NCI-H226 (cell line): ENCODE measurements at places on chromosomes 6 and 20.

DNA sequence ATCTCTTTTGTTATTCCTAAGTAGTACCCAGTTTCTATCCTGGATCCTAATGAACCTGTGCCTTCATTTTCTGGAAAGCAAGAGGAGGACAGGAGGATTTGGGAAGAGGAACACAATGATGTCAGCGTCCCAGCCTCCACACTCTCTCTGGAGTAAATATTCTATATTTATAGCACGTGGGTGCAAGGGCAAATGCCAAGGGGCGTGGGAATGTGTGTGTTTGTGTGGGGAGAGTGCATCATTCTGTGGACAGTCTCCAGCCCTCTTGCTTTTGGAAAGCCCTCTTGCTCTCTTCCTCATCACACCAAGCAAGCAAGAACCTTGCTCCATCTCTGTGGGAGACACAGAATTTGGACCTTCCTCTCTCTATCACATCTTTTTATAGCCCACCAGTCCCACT, 103.2 kb upstream of the EMILIN3 start:
- DNase-seq = no peak

- DNase-seq = no peak
Measured at GRCh38 chr6:113480616-113481015, 376.5 kb upstream of the MARCKS start.

DNA sequence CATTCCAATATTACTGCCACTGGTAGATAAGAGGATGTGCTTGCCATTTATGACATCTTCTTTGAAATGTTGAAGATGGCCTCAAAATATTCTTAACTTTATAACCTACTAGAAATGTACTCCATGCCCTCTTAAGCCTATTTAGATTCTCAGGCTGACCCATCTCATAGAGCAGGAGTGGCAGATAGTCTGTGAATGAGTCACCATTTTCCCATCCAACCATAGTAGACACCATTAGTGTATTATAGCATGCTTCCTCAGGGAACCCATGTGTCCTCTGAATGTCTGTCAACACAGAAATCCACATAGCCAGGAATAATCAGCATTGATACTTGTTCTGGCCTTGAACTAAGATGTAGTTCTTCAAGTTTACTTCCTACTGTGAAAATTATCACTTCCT, 150.2 kb downstream of the IMPG1 start:
- peak; percentile 58 for DNase-seq

DNA sequence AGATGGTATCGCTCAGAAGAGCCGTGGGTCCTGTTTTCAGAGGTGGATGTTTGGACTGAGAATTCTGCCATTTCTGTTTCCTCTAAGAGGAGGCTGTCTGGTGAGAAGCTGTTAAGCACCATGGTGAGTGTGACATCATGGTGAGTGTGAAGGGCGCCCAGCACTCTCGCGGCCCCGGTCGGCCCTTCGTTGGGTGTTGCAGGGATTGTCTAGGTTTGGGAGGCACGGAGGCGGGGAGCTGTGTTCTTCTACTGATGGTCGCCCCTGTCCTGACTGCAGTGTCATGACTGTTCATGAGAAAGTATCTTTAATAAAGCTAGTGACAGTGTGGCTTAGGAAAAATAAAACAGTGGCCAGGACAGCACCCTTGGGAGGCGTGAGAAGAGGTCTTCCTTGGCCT, 70.4 kb downstream of the NOL4L start:
- DNase-seq = no peak

GRCh38 chr6:71334768-71335167, 46.2 kb downstream of the OGFRL1 start:
- no peak for DNase-seq

GRCh38 chr6:122154912-122155575, 244.4 kb upstream of the HSF2 start:
- DNase-seq = peak; percentile 6

DNA sequence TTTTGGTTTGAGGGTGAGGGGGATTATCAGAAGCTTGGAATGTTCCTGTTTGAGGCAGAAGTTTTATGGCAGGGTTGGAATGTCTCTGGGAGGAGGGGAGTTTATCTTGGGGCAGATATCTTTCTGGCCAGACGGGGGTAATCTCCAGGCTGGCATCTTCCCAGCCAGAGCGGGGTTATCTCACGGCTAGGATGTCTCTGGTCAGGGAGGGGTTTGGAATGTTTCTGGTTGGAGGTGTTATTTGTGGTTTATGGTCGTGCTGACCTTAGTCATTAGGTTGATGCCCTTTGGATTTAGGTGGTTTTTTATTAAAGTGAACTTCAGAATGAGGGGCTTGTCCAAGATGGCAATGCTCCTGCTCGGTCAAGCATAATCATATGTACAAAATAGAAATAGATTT, 14.8 kb downstream of the PGK2 start:
- peak; percentile 85 for DNase-seq

- no peak for DNase-seq
Measured at GRCh38 chr6:166026586-166027126, 141.0 kb downstream of the TBXT start.

- no peak for DNase-seq
Measured at GRCh38 chr20:52814371-52814770, 157.8 kb upstream of the TSHZ2 start.

DNA sequence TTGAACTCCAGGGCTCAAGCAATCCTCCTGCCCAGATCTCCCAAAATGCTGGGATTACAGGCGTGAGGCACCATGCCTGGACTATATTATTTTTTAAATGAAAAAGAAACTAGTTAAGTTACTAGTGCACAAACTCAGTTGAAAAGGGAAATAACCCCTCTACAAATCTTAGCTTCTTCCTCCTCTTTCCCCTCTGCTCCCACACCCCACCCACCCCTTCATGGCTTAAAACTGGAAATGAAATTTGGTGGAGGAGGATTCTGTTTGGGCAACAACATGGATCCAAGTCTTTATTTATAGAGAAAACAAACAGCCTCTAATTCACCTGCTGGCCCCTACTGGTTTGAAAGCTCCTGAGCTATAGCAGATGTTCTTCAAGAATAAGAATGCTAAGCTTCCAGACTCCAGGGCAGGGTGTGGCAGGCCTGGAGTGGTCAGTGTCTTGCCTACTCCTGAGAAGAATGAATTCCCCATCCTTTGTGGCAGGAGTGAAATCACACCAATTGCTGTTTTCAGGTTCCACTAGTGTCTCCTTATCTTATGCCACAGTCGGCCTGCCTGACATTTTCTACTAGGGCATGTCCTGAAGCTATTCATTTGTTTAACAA, 73.5 kb downstream of the ZFP64 start:
- DNase-seq = no peak

GRCh38 chr6:139006477-139006876, 18.4 kb upstream of the REPS1 start:
- no peak for DNase-seq

DNA sequence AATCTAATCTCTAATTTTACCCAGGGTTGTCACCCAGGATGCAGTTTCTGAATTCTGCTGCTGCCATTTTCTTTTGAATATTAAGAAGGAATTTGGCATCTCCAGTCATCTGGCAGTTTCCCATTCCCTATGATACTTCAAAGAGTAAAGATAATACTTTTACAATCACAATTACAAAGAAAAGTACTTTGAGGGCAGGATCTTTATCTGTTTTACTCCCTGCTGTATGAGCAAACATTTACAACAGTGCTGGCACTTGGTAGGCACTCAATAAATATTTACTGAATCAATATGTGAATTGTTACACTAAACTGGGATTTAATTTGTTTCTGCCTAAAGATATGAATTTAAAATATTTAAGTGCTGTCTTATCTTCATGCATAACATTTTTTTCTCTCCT, 224.9 kb downstream of the EPHA7 start:
- no peak for DNase-seq

- DNase-seq = peak; percentile 41
Measured at GRCh38 chr6:85041376-85041775, 277.0 kb upstream of the TBX18 start.

GRCh38 chr6:29839917-29840316, 12.3 kb downstream of the HLA-G start:
- DNase-seq = no peak

DNA sequence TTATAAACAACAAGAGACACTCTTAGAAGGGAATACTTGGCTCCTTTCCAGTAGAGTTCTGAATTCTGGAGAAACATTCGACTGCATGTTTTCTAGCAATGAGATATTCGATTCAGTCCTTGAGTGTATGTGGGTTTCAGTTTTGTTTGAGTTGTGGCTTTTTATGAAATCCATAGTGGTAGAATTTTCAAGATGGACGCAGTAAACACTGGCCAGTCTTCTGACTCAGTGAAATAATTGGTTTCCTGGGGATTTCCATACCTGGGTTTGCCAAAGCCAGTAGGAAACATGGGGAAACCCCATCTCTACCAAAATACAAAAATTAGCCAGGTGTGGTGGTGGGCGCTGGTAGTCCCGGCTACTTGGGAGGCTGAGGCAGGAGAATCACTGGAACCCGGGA, 273.5 kb upstream of the PLCB4 start:
- DNase-seq = no peak

GRCh38 chr6:63458480-63459115, 113.7 kb upstream of the LOC128125822 start:
- DNase-seq = no peak

- DNase-seq = no peak
Measured at GRCh38 chr6:159916752-159917151, 26.0 kb downstream of the MAS1 start.

- peak; percentile 27 for DNase-seq
Measured at GRCh38 chr6:17156112-17156921, 54.5 kb downstream of the STMND1 start.

GRCh38 chr6:145332011-145332410, 403.3 kb downstream of the EPM2A start:
- no peak for DNase-seq

- DNase-seq = no peak
Measured at GRCh38 chr6:109237077-109237985, 142.0 kb downstream of the CEP57L1 start.

DNA sequence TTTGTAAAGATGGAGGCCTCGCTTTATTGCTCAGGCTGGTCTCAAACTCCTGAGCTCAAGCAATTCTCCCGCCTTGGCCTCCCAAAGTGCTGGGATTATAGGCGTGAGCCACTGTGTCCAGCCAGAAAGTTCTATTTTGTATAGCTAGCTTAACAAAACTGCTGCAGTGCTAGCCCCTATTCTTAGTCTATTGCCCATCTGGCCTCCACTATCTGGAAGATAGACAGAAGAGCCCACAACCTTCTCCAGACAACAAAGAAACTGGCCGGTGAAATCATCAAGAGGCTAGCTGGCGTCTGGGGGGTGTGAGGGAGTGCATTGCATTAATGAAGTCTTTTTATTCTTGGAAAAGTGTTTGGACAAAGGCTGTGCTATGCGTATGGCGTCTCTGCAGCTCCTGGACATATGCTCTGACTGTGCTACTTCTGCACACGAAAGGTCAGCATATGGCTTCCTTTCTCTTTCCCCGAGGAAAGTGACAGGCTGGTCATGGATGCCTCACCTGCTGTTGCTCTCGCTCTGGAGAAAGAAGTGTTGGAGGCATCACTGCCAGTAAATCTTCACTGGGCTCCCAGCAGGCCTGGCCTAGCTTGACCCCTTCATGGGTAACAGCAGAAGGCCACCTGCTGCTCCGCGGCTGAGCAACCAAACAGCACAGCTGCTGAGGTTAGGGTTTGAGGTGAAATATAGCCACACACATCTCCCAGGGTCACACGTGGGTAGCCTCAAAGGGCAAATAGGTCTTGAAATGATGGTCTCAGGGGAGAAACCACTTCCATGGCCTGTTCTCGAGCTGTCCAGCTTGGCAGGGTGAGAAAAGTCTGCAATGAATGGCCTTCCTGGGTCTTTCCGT, 95.1 kb upstream of the IYD start:
- DNase-seq = no peak

GRCh38 chr6:135540207-135540840, 42.8 kb upstream of the AHI1 start:
- peak; percentile 19 for DNase-seq

GRCh38 chr6:54758340-54758739, 88.2 kb upstream of the FAM83B start:
- DNase-seq = no peak

DNA sequence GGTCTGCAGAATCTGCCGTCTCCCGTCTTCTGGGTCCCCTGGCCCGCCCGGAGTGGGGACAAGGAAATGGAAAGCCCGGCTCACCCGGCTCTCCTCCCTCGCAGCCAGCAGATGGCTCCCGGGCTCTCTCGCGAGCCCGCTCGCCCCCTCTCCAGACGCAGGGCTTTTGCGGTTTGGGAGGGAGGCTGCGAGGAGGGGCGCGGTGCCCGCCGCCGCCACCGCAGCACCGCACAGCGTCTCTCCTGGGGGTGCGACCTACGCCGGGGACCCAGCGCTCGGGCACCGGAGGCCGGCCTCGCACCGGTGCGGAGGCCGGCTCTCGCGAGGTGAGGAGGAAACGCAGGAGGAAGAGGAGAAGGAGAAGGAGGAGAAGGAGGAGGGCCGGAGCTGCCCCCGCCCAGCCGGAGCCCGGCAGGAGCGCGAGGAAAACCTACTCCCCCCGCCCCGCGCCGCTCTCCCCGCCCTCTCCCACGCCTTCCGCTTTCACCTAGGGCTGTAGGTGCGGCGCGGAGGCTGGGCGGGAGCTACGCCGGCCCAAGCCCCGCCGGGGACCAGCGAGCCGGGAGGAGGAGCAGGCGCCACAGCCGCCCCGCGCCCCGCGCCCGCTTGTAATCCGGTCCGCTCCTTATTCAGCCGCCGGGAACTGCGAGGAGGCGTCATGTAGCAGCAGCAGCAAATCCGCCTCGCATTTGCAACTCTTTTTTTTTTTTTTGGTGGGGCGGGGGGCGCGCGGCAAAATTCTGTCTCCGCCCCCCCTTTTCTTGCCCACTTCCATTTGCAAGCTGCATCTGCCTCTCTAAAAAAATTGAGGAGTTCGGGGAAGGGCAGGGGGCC, at the start of gene CARMIL1:
TSS of gene CARMIL1 (plus strand) at position 461 of the 834 bp plus-strand sequence. CDS start 422 bp downstream, outside the sequence.
- peak; percentile 90 for DNase-seq

GRCh38 chr20:41356951-41357350, 9.7 kb downstream of the EMILIN3 start:
- DNase-seq = no peak

DNA sequence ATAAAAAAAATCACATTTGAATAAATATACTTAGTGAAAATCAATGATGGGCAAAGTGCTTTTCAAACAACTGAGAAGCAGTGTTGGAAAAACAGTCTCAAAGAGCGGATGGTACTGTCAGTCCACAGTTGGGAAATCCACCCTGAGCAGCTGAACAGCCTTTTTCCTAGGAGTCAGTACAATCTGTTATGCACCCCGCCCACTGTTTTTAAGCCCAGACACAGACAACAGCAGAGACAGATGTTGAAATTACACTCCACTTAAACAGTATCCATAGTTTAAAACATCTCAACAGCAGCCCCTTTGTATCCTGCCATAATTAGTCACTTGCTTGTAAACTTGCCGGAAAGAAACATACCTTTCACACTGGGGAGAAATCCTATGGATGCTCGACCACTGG, 372 bp downstream of the KIAA0408 start:
- DNase-seq = no peak

DNA sequence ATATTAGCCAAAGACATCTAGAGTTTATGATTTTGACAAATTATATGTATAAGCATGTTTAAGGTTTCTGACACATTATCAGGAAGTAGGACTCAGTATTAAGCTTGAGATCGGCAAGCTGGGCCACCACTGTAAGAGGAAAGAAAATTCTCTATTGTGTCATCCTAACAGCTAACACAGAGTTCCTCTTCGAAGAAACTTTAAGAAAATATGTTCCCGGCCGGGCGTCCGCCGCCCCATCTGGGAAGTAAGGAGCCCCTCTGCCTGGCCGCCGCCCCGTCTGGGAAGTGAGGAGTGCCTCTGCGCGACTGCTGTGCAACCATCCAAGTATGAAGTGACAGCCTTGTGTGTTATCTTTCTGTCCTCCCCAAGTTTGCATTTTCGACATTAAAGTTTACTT, 23.0 kb downstream of the USP49 start:
- no peak for DNase-seq

GRCh38 chr6:122740936-122741335, 38.6 kb upstream of the FABP7 start:
- DNase-seq = no peak

GRCh38 chr6:43290905-43291355, 7.1 kb upstream of the SLC22A7 start:
- DNase-seq = no peak
